ENCODE measurements at places on chromosomes 4 and X.

GRCh38 chr4:176779421-176779820 is 13.3 kb downstream of the VEGFC start:
- DNase-seq = no peak

DNA sequence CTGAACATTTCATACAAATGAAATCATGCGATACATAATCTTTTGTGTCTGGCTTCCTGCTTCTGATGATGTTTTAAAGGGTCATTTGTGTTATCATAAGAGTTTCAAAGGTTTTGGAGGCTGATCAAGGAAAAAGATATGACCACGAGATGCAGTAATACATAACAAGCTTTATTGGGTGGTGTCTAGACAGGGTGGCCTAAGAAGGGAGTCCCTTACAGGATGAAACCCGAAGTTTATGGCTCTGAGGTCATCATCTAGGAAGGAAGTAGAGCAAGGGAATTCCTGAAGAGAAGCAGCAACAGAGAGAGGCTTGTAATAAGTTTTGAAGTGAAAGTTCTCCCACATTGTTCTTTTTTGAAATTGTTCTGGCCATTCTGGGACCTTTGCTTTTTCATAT is 40.8 kb upstream of the SOD3 start:
- no peak for DNase-seq

GRCh38 chr4:3740256-3740655 is 25.9 kb upstream of the ADRA2C start:
- DNase-seq = no peak

DNA sequence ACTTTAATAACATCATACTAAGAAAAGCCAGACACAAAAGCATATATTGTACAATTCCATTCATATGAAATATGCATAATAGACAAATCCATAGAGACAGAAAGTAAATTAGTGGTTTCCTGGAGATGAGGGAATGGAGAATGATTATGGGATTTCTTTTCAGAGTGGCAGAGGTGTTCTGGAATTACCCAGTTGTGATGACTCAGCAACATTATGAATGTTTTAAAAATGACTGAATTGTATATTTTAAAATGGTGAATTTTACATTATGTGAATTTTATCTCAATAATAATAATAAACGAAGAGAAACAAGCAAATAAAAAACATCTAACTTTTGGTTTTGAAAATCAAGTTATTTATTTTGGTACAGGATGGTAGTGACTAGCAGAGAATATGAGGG is 11.2 kb downstream of the ZXDA start:
- DNase-seq = no peak

- no peak for DNase-seq
Measured at GRCh38 chr4:5398056-5398455, 310.3 kb downstream of the EVC2 start.

DNA sequence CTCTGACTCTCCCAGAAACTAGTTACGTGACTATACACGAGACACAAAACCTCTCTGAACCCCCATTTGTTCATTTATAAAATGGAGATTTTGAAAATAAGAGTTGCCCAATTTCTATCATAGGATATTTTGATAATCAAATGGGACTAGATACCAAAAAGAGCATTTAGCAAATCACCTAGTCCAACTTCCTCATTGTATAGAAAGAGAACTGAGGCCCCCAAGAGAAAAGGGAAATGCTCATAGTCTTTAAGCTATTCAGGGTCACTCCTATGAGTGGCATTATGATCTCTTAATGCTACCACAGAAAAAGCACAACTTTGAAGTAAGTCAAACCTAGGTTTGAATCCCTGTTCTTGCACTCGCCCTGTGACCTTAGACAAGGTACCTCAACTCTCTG is 62.7 kb downstream of the BMP15 start:
- no peak for DNase-seq

- no peak for DNase-seq
Measured at GRCh38 chrX:133415276-133416105, at the start of gene GPC4. Gene GPC4, minus strand, starts transcription at chrX:133415489. Its CDS starts 524 bp downstream, at chrX:133414965.

- peak; percentile 5 for DNase-seq
Measured at GRCh38 chrX:36898301-36898700, 109.9 kb upstream of the FAM47C start.

- DNase-seq = no peak
Measured at GRCh38 chr4:89213382-89213701, 94.3 kb downstream of the GPRIN3 start.

GRCh38 chr4:25795566-25796454 is 67.0 kb downstream of the SEL1L3 start:
- peak; percentile 87 for DNase-seq

DNA sequence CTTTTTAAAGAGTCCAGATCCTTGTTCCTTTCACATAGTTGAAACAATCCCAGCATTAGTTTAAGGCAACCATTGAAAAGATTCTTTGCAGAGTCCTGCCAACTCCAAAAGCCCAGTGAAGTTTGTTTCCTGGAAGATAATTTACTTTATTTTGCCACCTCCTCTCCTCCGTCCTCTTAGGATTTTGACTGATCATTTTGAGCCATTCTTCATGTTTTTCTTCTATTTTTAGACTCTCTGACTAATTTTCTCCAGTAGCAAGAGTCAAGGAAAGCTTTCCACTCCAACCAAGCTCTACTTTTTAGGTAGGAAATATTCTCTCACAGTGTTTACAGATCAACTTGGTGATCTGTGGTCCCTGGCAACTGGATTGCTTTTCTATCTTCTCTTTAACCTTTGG is 10.3 kb downstream of the NCBP2L start:
- no peak for DNase-seq

DNA sequence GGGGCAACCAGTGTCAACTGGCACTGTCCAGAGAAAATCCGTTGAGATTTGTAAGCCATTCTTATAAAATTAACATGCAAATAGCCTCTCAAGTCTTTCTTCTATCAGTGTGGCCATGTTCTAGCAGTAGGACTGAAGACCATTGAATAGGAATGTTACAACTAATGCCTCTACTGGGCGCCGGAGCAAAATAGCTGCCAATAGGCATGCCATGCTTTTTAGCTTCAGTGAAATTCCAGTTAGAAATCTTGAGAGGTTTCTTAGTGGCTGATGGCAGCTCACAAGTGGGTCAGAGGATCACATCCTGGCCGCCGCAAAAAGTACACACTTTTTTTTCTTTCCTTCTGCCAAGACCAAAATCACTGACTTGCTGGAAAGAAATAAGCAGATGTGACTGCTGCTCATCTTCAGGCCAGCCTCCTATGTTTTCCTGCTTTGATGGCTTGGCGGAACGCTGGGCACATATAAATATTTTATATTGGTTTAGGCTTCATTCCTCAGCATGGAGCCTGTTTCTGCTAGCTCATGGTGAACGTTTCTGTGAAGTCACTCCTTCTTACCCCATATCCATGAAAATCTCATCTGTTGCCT is 293.1 kb downstream of the TENM3 start:
- DNase-seq = peak; percentile 23

DNA sequence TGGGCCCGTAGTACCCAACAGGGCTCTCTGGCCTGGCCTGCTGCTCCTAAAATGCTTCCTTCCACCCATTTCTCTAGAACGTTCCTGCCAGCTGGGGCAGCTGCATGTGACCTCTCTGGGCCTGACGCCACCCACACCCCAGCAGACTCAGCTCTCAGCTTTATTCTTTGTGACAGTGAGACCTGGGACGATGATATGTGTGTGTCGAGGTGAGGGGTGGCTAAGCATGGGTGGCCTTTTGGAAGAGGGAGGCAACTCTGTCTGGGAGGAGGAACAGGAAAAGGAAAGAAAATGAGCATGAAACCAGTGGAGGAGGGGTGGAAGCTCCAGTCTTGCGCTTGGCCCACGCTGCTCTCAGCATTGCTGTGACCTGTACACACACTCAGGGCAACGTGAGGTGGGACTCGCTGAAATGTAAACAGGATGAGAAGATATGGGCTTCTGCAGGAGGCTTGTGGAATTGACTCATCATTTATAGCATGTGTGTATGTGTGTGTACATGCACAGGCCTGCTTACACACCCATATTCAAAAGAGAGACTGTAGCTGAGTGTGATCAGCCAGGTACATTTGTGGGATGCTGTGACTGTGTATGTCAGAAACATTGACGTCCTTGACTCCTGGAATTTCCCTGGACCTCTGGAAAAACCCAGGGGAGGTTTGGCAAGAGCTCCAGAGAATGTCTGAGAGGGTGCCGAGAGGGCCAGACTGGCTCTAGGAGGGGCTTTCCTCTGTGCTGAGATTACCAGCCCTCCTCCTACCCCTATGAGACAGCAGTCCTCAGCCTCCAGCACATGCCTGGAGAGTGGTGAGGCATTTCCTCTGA is 137.9 kb downstream of the PJA1 start:
- DNase-seq = no peak

- no peak for DNase-seq
Measured at GRCh38 chr4:56910172-56910967, 2.7 kb downstream of the REST start.

DNA sequence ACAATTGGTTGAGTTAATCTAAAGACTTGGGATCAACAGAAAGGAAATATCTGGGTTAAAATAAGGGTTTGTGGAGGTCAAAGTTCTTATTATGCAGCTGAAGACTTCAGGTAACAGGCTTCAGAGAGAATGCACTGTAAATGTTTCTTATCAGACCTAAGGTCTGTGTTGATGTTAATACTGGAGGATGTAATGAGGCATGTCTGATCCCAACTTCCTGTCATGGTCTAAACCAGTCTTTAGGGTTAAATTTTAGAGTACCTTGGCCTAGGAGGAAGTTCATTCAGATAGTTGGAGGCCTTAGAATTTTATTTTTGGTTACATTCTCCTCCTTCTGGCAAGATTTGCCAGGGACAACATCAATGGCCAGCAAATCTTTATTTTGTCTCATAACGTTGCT is 72.1 kb upstream of the GC start:
- no peak for DNase-seq

DNA sequence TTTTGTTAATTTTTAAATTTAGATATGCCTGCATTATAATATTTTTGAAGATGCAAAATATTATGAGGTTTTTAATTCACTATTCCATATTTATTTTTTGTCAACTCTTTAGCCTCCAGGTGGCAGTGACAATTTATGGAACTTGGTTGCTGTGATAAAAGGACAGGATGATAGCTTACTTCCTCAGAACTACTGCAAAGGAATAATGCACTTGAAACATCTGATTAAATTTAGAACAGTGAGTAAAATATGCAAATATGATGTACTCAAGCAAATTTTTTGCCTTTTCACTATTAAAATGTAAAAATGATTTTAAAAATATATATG is 45.1 kb downstream of the SPATA4 start:
- no peak for DNase-seq

DNA sequence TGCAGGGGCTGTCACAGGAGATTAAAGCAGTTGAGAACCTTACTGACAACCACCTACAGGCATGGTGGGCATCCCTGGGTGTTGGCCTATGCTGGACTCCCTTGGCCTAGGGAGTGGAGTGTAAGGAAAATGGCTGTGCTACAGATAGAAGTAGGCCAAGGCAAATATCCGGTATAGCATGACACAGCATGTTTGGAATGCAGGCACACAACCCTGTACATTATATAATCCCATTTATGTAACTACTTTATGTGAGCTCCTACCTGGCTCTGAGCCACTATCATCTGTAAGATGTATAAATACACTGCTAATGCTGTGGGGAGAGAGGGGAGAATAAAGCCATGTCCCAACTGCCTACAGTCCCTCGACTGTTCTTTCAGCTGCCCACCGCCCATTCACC is 38.7 kb upstream of the KCTD8 start:
- DNase-seq = no peak

DNA sequence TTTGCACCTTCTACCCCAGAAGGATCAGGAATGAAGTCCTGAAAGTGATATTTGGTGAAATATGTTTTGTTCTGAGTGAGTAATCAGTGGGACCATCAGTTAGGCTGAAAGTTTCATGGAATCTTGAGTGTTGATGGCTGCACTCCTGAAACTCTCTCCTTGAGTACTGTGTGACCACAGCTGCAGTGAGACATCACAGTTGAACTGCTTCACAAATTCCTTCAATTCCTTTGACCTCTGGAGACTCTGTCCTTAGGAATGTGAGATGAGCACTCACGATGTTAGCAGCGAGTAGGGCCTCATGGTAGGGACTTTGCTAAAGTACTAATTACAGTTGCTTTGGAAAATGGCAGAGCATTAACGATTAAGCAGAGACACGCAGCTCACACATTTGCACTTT is 142.9 kb upstream of the SLC4A4 start:
- DNase-seq = no peak

- DNase-seq = peak; percentile 13
Measured at GRCh38 chrX:31038575-31039326, 33.1 kb downstream of the FTHL17 start.

- DNase-seq = no peak
Measured at GRCh38 chr4:157722146-157722545, 450.7 kb downstream of the GASK1B start.

- DNase-seq = no peak
Measured at GRCh38 chrX:675279-675954, 44.8 kb downstream of the SHOX start.

DNA sequence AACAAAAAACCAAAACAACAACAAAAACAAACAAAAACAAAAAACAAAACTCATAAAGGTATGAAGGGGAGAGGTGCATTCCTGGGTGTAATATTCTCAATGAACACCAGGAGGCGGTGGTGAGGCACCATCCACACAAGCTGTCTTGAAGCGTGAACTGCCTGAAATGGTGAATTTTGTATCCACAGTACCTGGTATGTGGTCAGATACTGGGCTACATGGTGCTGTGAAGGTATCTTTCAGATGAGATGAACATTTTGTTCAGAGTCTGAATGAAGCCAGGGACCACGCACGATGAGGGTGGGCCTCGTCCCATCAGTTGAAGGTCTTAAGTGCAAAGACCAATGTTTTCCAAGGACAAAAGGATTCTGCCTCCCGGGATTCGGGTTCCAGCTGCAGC is 58.5 kb downstream of the ASMT start:
- peak; percentile 50 for DNase-seq

DNA sequence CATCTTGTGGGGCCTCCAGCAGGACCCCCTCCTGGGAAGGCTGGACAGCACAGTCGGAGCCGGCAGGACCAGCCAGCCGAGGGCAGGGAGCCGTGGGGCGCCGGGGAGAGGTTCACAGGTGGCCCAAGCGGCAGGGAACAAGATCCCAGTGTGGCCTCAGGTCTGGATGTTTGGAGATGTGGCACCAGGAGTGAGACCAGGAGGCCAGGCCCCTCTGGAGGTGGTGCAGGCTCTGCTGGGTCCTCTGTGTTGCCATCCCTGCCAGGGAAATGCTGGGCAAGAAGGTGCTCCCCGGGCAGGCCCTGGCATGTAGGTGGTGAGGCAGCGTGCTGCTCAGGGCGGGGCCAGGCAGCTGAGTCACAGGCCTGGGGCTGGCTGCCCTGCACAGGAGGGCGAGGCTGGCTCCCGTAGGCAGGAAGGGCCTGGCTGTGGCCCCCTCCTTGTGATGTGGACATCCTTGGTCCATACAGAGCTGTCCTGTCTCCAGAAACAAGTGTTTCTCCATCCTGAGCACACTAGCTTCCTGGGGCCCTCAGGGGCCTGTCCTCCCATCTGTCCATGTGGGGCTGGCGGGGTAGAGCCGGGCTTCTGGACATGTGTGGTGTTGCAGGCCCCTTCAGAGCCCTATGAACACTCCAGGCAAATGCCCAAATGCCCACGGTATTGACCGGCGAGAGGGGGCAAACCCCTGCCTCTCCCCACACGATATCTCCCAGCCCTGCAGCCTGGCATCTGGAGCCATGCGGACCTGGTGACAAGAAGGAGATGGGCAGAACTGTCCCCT is 4.8 kb upstream of the HGFAC start:
- DNase-seq = no peak

- DNase-seq = no peak
Measured at GRCh38 chrX:86051741-86052140, 4.4 kb upstream of the CHM start.

GRCh38 chr4:71602289-71602900 is 181.5 kb downstream of the GC start:
- DNase-seq = no peak

- no peak for DNase-seq
Measured at GRCh38 chr4:15186806-15187205, 184.5 kb downstream of the CPEB2 start.
